Esophagus mucosa (tissue), 1 donor: ENCODE measurements at places on chromosomes 2 and 18.

DNA sequence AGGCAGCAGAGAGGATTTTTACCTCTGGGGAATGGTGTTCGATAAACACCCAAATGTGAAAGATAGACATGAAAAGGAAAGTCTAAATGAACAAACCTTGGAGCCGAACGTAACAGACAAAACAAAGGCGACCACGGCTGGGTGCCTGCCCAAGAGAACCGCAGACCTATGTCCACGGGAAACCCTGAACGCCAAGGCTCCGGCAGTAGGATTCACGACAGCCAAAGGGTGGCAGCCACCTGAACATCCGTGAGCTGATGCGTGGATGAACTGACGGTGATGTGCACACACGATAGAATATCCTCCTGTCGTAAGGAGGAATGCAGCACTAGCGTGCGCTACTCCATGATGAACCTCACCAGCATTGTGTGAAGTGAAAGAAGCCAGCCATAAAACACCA lies 85.6 kb downstream of the MBP start:
- ATAC-seq, result no peak

- no peak for ATAC-seq
Measured at GRCh38 chr2:15798701-15799431, 141.5 kb upstream of the MYCN start.

DNA sequence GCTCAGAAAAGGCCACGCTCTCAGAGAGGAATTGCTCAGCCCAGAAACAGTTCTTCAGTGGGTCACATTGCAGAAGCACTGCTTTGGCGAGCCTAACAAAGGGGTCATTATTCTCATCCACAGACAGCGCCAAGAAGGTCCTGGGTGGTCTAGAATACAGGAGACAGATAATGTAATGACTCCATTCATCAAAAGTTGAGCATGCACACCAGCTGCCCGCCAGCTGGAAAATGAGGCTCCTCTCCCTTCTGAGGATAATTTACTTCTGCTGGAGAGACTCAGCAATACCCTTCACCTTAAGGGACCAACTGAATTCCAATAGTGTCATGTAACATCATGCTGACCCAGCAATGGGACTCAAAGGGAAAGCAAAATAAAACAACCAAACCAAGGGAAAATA lies 79.9 kb downstream of the TRIB2 start:
- ATAC-seq, result no peak

- ATAC-seq, result no peak
Measured at GRCh38 chr18:49464718-49465598, 4.5 kb upstream of the DYM start.

GRCh38 chr2:239318790-239319661 lies 81.8 kb downstream of the HDAC4 start:
- ATAC-seq, result peak; percentile 80

GRCh38 chr18:79418642-79419041 lies 22.9 kb downstream of the NFATC1 start:
- no peak for ATAC-seq

GRCh38 chr18:44054514-44054913 lies 626.2 kb upstream of the SETBP1 start:
- no peak for ATAC-seq

- no peak for ATAC-seq
Measured at GRCh38 chr2:199684832-199685231, 166.2 kb downstream of the FTCDNL1 start.

GRCh38 chr2:11822746-11823451 lies 76.5 kb downstream of the LPIN1 start:
- ATAC-seq, result peak; percentile 85

GRCh38 chr2:84717302-84717701 lies 163.6 kb downstream of the TRABD2A start:
- ATAC-seq, result no peak

GRCh38 chr2:192139813-192140212 lies 54.9 kb downstream of the TMEFF2 start:
- no peak for ATAC-seq
